ENCODE measurements at places on chromosomes 5 and 9.

GRCh38 chr5:54544044-54544443, 26.5 kb downstream of the SNX18 start:
- no peak for DNase-seq

DNA sequence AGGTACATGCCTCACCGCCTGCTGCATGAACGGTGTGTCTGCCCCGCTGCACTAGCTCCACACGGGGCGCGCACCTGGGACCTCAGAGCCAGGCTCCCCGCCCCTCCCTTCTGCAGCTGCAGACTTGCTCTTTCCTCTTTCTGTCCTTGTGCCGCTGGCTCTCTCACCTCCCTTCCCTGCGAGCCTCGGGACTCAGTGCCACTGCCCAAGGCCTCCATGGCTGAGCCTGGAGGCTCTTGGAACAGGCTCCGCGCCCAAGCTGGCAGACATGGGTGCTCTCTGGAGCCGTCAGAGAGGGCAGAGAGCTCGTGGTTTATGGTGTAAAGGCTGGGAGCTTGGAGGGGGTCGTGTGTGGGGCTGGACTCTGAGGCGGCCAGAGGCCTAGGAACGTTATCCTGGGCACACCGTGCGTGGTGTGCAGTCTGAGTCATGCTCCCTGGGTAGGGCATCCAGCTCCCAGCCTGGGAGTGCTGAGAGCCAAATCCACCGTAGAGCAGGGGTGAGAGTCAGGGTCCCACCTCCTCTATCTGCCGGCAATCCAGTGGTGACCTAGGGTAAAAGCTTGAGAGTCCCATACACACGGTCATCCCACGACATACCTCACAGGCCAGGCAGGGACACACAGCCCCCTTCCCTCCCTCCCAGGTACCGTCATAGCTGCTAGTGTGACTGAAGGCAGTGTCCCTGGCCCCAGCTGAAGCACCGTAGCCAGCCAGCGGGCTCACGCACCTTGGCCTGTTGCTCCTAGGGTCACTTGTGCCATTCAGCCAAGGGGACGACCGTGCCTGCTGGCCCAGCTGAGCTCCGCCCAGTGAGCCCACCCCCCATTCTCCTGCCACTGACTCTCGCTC, 22.4 kb downstream of the GOLGA2 start:
- no peak for DNase-seq

- peak; percentile 75 for DNase-seq
Observed at GRCh38 chr5:119323601-119324000, 32.2 kb upstream of the TNFAIP8 start.

DNA sequence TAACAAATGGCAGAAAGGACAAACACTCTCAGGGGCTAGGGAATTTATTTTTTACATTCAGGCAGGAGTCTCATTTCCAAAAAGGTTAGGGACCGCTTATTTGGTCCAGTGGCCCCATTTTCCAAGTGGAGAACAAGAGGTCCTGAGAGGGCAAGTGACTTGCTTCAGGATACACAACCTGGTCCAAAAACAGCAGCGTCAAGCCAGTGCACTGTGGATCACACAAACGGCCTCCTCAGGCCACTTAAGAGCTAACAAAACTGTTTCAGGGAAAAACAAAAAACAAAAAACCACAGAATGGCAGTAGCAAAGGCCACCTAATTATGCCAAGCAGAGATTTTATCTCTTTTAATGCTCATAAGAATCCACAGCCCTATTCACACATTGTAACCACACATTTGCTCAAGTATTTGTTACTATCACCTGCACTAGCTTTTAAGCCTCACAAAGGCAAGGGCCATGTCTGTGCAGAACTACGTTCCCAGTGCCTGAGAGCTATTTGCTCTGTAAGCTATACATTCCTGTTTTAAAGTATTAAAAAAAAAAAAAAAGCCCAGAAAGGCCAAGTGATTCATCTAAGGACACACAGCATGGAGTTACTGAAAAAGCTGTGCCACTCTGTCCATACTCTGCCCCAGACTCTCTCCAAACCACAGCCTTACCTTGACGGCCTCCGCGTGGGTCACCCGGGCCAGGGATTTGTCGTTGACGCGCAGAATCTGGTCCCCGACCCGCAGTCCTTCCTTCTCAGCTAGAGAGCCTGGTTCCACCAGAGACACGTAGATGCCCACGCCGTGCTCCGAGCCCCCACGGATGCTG, 1.5 kb downstream of the WHRN start:
- DNase-seq: no peak

DNA sequence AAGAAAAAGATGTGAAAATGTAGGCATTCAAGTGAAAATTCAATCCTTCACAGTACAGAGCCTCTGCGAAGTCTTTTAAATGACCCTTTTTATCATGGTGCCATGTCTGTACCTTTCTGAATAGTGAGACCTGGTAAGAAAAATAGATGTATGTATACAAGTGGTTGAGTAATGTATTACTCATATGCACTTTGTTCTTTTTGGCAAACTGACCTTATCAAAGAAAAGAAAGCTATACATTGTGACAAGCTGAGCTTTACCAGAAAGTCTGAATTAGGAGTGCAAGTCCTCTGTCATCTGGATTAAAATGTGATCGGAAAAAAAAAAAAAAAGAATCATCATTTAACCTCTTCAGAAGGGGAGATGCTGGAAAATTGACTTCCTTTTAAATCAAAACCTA, 356.4 kb upstream of the CCNH start:
- DNase-seq: no peak

DNA sequence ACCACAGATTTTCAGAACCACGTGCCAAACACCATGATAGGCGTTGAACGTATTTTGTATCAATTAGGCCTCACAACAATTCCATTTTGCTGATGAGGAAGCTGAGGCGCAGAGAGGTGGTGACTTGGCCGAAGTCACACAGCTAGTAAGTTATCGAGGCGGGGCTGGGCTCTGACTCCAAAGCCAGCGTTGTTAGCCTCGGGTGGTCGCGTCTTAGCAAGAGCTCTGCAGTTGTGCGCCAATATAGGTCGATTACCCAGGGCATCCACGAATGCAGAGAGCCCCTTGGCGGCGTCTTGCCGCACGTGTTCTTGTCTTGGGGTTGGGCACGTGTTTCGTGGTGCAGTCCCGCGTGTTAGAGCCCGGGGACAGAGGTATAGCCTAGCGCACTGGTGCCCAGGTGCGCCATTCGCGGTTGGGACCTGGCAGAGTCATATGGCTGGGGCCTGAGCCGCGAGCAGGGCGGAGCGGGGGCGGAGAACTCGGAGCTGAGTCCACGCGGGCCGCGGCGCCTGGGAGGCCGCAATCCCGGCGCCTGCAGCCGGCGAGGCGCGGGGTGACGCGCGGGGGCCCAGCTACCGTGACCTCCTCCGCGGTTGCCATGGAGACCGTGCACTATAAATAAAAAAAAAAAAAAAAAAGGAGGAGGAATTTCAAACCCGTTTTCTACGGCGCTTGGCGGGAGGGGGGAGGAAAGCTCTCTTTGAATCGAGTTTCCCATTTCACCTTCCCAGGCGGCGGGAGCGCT, 62.3 kb downstream of the CXXC5 start:
- DNase-seq: peak; percentile 33

DNA sequence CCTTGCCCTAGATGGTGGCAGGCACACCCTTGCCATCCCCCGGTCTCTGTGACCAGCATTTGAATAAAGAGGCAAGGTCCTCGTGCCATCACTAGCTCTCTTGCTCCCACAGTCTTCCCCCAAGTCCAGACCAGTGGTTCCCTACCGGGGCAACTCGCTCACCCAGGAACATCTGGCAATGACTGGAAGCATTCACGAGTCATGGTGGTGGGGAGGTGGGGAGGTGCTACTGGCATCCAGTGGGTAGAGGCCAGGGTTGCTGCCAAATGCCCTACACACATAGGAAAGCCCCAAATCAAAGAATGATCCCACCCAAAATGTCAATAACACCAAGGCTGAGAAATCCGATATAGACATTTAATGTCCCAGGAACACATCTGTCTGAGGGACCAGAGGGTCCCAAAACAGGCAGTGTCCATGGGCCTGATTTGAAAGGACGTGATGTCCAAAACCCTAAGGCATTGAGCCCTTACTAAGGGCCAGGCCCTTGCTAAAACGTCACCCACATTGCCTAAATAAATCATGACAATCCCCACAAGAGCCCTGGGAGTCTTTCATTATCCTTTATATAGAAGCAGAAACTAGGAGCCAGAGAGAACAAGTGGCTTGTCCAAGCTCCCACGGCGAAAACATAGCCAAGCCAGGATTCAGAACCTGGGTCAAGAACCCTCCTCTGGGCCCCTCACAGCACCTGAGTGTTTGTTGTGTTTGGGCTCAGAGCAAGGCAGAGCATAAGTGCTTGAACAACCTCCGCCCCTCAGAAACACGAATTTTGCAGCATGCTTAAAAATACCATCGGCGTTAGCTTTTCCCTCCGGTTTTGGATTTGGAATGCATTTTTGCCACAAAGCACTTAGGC, 119.3 kb upstream of the WWC1 start:
- no peak for DNase-seq

GRCh38 chr9:88998911-88999310, 7.6 kb downstream of the S1PR3 start:
- DNase-seq: peak; percentile 84

DNA sequence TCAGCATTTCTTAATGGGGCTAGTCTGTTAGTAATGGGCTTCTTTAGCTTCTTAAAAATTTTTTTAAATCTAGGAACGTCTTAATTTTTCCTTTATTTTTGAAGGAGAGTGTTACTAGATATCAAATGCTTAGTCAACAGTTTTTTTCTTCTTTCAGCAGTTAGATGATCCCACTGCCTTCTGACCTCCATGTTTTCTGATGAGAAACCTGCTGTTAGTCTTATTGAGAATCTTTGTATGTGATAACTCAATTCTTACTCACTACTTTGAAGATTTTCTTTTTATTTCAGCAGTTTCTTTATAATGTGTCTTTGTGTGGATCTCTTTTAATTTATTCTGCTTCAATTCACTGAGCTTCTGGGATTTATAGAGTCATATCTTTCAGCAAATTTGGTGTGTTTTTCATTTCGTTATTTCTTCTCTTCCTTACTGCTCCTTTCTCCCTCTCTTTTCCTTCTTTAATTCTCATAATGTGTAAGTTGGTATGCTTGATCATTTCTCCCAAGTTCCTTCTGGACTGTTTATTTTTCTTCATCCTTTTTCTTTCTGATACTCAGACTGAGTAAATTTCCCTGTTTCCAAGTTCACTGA, 205.8 kb downstream of the RANBP17 start:
- DNase-seq: no peak

DNA sequence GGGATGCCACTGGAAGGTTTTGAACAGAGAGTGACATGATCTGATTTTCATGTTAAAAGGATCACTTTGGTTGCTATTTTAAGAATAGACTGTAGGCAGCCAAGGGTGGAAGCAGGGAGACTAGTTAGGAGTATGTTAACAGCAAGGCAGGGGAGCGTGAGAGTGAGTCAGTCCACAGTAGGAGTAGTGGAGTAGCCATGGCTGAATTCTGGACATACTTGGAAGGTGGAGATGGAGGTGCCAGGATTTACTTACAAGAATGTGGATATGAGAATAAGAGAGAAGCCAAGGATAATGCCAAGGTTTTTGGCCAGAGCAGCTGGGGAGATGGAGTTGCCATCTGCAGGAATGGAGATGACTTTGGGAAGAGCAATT, 118.8 kb downstream of the GALNT10 start:
- peak; percentile 65 for DNase-seq

DNA sequence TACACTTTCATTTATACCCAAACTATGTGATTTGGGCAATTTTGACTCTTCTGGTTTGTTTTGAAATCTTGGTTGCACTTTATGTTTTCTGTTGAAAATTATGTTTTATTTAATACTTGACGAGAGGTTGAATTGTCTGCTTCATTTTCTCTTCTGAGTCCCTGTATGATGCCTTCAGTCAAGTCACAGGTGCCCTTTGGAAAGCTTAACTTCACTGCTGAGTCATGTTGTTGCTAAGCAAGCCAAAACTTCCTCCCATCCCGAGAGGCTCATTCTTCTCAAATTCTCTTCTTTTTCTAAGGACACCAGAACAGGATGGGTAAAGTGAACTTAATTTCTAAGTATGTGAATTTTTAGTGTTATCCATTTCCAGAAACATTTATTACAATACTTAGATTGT, 455.3 kb upstream of the PTGER4 start:
- DNase-seq: peak; percentile 46

- DNase-seq: peak; percentile 70
Observed at GRCh38 chr9:14321517-14322130, 7.7 kb upstream of the NFIB start.

GRCh38 chr9:78783743-78784142, 486.8 kb downstream of the PSAT1 start:
- DNase-seq: no peak

- DNase-seq: no peak
Observed at GRCh38 chr5:96958977-96959376, 23.1 kb downstream of the LNPEP start.

- DNase-seq: peak; percentile 42
Observed at GRCh38 chr5:58450018-58450417, 9.9 kb downstream of the PLK2 start.

DNA sequence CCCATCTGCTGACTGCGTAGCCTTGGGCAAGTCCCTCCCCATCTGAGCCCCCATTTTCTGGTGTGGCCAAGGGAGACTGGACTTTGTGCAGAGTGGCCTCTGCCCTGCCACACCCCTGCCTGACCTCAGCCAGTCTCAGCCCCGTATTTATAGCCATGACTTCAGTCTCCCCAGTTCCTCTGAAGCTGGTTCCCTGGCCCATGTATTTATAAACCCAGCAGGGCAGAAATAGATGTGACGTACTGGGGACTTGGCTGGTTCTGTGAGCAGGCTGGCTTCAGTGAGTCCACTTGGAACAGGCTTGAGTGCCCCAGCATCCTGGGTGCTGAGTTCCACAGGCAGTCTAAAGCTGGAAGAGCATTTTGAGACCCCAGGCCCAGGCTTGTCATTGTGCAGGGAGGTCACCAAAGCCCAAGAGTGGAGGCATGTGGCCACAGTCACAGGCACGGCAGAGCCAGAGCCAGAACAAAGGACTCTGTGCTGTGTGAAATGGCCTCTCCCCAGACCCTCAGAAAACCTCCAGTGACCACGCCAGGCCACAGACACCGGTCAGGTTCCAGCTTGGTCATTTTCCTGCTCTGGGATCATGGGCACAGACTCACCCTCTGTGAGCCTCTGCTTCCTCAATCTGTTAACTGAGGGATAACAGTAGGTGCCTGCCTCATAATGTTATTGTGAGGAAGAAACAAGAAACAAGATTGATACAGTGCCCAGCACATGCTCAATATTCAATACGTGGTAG, 30.4 kb upstream of the SYNPO start:
- no peak for DNase-seq

DNA sequence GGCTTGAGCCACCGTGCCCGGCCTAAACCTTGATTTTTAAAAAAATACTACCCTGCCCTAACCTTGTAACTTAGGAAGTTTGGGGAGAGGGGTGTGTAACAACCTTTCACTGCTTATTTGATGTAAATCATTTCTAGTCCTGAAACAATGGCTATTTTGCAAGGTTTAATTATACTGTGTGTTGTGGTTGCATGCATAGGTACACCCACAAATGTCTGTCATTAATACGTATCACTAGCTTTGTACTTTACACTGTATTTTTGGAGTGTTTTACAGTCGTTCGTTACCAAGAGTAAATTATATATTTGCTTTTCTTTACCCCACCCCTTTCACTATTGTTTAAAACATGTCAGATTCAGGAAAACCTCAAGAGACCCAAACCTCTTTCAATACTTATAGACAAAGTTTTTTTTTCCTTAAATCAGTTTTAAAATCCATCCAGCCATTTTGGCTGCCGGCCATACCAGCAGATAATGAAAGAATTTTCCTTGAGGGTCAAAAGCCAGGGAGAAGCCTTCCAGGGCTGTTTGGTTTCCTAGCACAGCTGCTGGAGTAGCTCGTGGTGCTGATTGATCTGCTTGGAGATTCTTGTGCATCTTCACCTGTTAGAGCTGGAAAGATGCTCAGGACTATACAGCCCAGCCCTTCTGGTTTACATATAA, 50.7 kb downstream of the DOCK8 start:
- DNase-seq: no peak

Data from fibroblast of the aortic adventitia (primary cell).